ENCODE measurements at places on chromosomes 2 and 18.

GRCh38 chr2:10022445-10022844, 20.9 kb upstream of the KLF11 start:
- DNase-seq = no peak

- no peak for DNase-seq
Observed at GRCh38 chr18:4551001-4551360, 95.9 kb upstream of the DLGAP1 start.

- DNase-seq = no peak
Observed at GRCh38 chr2:42812899-42813479, 20.6 kb upstream of the HAAO start.

DNA sequence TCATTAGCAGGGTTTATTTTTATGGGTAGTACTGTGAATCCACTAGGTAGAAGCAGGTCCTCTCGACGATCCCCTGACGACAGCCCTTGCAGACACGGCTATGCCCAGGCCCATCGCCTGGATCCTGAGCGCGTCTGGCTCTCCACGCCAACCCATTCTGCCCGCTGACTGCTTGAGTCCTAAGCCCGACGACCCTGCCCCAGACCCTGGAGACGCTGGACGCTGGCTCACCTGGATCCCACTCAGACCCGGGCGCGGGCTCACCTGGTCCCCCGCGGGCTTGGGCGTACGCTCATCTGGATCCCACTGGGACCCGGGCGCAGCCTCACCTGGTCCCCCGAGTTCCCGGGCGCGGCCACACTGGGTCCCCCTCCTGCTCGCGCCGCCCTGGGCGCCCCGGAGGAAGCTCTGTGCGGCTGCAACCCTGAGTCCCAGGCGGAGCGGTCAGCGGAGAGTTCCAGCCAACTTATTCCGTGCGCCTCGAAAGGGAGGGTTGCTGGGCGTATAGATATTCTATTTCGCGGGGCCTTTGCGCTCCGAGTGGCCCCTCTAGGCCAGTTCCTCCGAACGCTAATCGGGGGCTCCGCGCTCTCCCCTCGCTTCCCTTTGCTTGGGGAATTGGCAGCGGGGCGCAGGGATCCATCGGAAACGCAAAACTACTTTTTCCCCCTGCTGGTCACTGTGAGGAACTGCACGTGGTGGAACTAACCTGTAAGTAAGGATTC, 22.4 kb upstream of the RMP24 start:
- peak; percentile 34 for DNase-seq

DNA sequence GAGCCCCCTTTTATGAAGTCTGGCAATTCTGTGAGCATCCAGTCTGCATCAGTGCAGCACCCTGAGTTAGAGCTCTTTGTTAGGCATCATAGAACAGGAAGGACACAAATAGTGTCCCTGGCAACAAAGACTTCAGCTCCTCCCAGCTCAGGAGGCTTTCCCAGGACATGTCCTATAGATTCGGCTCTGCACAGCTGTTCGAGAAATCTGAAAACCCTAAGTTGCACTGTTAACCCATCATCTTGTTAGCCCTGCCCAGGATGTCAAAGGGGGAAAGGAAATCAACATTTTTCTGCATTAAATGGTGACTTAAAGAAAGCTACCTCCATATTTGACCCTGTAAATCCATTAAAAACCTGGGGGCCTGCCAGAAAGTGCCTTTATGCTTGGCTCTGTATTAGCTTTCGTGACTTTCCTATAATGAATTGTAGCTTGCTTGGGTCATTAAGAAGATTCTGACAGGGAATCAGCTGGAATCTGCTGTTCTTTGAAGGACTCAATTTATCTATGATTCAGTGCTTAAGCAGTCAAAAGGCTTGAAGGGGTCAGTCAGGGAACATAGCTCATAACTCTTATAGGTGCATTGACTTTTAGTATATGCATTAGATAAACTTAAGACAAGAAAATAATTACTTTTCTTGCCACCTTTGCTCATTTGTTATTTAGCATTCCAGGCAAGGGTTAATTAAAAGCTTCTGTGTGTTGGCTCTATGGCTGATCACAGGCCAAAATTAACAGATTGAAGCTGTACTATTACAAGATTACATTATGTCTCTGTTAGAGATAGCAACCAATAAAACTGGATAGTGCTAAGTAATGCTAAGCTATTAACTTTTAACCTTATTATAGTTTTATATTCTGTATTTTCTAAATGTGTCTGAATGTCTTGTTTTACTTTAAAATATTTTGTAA, 20.6 kb downstream of the ERMN start:
- DNase-seq = no peak

DNA sequence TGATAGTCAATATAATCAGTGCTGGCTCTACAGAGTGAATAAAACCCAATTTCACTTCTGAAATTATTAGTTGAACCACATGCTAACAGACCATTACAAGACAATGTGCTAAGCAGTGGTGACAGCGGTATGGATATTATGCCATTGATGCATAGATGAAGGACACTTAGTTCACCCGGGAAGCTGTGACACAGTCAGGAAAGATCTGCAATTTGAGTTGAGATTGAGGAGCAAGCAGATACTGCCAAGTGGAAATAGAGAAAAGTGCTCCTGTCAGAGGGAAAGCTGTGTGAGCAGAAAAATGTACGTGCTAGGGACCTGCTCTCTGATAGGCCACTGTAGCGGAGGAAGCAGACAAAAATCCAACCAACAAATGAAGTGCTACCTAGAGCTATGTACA, 529.5 kb upstream of the CDH2 start:
- no peak for DNase-seq

- no peak for DNase-seq
Observed at GRCh38 chr2:113676623-113677266, 49.7 kb downstream of the RABL2A start.

- no peak for DNase-seq
Observed at GRCh38 chr2:127155028-127155581, 48.2 kb upstream of the BIN1 start.

- no peak for DNase-seq
Observed at GRCh38 chr2:208722731-208723130, 316.1 kb downstream of the PTH2R start.

DNA sequence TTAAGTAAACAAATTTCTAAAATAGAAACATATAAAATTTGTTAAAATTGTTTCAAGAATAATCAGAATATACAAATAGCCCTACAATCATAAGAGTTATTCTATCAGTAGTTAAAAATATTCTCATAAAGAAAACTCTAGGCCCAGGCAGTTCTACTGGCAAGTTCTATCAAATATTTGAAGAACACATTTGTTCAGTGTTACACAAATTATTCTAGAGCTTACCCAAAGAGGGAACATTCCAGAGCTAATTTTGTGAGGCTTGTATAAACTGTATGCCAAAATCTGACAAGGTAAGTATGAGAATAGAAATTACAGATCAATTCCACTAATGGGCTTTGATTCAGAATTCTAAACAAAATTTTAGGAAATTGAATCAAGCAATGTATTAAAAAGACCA, 241.4 kb upstream of the FBXO11 start:
- DNase-seq = no peak

DNA sequence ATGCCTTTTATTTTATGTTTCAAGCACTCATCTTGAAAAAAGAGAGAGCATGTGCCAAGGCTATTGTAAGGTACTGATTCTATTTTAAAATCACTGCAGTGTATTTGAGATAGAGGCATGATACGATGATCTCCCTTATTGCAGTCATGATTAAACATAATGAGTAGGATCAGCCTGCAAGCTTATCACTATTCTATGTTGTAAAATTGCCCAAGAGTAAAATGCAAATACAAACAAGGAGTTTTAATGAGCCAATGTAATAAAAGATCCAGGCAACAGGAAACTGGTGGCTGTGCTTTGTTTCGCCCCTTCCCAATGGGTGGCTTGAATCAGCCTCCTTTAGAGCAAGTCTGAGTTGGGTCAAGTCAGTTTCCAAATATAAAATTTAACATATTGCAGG, 116.4 kb upstream of the RBMS1 start:
- DNase-seq = no peak

GRCh38 chr18:33116376-33116775, 324.1 kb downstream of the CCDC178 start:
- DNase-seq = no peak

- DNase-seq = no peak
Observed at GRCh38 chr18:36312806-36313395, 15.4 kb downstream of the FHOD3 start.

DNA sequence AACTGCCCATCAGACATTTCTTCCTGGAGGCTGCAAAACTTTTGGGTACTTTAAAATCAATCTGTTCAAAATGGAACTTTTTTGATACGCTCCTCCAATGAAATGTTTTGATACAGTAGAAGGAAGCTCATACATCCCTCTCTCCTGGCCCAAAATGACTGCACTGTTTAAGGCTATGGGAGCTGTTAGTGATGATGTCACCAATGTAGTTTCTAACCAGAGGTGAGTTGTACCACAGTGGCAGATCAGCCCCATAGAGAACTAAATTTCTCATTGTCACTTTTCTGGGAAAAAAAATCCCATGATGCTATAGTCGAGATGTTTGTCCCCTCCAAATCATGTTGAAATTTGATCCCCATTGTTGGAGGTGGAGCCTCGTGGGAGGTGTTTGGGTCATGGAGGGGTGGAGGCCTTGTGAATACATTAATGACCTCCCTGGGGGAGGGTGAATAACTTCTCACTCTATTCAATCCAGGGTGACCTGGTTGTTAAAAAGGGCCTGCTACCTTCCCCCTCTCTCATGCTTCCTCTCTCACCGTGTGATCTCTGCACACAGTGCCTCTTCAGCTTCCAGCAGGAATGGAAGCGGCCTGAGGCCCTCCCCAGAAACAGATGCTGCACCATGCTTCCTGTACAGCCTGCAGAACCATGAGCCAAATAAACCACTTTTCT, 117.4 kb upstream of the NPAS2 start:
- no peak for DNase-seq

GRCh38 chr2:220300806-220301205, 673.4 kb downstream of the SLC4A3 start:
- DNase-seq = no peak

- DNase-seq = no peak
Observed at GRCh38 chr2:218081695-218082094, 12.6 kb downstream of the RUFY4 start.

DNA sequence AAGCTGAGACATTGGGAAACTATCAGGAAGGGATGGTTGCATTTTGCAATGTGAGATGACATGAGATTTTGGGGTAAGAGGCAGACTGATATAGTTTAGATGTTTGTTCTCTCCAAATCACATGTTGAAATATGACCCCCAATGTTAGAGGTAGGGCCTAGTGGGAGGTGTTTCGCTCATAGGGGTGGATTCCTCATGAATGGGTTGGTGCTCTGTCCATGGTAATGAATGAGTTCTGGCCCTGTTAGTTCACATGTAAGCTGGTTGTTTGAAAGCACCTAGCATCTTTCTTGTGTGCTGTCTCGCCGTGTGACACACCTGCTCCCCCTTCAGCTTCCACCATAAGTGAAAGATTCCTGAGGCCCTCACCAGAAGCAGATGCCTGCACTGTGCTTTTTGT, 37.7 kb downstream of the TPRKB start:
- no peak for DNase-seq

DNA sequence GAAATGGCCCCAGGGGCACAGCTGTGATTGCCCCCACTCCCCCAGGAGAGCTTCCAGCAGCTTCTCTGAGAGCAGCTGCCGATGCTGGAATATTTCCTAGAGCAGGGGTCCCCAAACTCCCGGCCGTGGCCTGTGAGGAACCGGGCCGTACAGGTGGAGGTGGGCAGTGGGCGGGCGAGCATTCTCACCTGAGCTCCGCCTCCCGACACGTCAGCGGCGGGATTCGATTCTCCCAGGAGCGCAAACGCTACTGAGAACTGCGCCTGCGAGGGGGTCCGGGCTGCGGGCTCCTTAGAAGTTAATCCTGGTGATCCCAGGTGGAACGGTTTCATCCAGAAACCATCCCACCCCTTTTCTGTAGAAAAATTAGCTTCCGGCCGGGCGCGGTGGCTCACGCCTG, 69.1 kb upstream of the PXDN start:
- no peak for DNase-seq

DNA sequence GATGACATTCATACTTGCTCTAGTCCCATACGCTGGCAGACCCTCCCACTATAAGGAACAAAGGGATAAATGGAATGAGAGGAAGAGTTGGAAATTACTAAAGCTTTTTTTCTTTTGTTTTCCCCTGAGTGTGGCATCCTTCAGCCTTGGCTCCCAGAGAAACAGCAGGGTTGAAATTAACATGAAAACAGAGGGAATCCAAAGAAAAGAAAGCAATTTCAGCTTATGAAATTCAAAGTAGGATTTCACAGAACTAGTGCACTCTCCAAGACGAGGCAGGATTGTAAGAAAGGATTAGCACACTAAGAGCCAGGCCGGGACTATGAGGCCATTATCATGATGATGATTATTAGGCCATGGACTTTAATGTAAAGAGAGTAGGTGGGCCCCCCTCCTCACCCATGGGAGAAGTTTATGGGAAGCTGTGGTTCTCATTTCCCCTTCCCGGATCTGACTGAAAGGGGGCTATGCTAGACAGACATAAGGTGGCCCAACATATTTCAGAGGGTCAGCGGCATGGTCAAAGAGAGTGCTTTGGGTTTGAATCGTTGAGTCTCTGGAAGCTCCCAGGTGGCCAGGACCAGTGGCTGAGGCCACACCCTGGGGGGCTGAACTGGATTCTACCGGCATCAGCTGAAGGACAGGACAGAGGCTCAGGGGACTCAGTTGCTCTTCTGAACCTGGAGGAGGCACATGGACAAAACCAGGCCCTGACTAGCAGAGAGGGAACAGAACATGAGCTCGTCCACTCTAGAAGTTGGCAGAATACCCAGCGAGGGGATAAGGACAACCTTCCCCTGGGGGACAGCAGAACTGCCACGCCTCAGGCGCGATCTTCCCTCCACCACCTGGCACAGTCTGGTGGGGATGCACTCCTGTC, 100.1 kb upstream of the ARL4C start:
- no peak for DNase-seq

- no peak for DNase-seq
Observed at GRCh38 chr2:130261099-130261498, 62.9 kb upstream of the TUBA3E start.

DNA sequence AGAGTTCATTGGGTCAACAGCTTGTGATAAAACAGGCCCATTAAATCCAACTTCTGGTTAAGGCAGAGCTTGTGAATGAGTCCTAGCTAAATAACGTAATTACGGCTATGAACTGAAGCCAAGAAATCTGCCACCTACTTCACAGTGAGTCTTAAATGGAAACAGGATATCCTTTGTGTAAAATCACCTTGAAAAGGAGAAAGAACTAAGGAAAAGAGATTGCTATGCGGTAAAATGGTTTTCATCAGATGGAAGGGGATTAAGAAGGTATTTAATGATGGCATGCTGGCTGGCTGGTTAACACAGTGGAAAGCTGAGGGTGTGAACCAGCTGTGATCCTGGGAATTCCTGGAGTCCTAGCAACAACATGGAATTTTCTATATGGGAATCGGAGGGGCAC, 156.6 kb downstream of the DOK6 start:
- DNase-seq = no peak
